ENCODE measurements at places on chromosomes 6 and 20.

GRCh38 chr20:46255440-46256104 lies 52.7 kb downstream of the CDH22 start:
- peak; percentile 35 for DNase-seq
- H3K4me1 ChIP-seq: no peaks in the 10 kb centered on the region
- no peaks in the 10 kb centered on the region for H3K36me3 ChIP-seq
- peaks cover 65% of the 10 kb centered on the region for H3K27me3 ChIP-seq

DNA sequence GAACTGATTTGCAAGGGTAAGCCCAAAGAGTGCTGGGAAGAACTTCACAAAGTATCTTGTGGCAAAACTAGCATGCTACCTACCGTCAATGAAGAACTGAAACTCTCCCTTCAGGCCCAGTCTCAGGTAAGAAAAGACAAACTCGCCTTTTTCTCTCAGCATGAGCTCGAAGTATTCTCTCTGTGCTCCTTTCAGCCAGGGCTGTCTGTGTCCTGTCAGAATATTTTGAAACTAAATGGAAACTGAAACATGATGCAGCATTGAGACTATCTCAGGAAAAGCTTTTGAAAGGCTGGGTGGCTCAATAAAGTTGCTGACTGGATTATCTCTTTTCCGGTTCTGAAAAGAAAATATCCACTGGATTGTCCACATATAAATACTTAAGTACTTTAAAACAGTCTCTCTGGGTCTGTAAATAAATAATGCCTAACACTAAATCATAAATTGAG lies 696 bp downstream of the CALHM5 start:
- H3K4me3 ChIP-seq: peak overlapping the region; percentile 63
- peaks cover 15% of the 10 kb centered on the region for H3K36me3 ChIP-seq
- no peaks in the 10 kb centered on the region for H3K27me3 ChIP-seq
- H3K4me1 ChIP-seq: no peaks in the 10 kb centered on the region

DNA sequence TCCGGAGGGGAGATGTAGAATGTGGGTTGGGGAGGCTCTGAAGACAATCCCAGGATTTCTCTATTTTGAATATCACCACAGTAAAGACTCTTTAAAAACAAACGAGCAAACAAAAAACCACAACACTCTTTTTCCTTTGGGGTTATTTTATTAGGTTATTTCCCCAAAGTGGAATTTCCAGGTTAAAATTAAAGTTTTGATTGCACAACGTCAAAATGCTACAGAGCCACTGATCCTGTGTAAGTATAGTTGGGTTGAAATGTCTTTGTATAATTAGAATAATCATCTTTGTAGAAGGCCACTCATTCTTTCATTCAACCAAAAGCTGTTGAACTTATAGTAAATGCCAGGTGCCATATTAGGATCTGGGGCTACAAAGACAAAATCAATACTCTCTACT lies 19.6 kb upstream of the PIM1 start:
- no peak overlapping the region for H3K27ac ChIP-seq
- no peaks in the 10 kb centered on the region for H3K27me3 ChIP-seq
- no peak for DNase-seq

GRCh38 chr6:6982663-6983062 lies 125.1 kb upstream of the RREB1 start:
- no peaks in the 10 kb centered on the region for H3K27me3 ChIP-seq
- H3K27ac ChIP-seq: no peak overlapping the region

GRCh38 chr20:41138475-41139226 lies 1.3 kb downstream of the PLCG1 start:
- no peaks in the 10 kb centered on the region for H3K36me3 ChIP-seq
- peak overlapping the region; percentile 73 for H3K4me3 ChIP-seq
- peak overlapping the region; percentile 97 for H3K27ac ChIP-seq
- DNase-seq: no peak
- H3K27me3 ChIP-seq: no peaks in the 10 kb centered on the region

DNA sequence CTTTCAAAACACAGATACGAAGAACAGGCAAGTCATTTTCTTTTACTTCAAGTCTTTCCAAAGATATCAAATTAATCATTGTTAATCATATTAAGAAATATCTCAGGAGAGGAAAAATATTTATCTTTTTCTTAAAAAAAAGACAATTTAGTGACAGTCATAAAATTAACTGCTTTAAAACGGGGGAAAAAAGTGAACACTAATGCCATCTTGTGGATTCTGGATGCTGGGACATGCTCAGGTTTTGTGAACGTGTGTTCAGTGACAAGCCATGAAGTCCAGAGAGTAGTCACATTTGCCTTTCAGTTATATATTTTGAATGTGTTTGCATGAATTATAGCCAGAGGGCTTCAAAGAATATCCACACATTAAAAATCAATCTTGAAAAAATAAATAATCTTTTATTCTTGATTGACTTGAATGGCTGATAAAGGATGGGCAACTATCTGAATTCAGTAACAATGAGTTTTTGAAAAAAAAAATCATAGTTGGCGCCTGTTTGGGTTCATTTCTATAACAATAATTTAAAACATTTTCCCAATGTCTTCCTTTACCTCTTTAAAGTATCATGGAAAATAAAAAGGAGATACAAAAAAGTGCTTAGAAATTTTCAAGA lies 74.7 kb upstream of the NOX3 start:
- H3K4me1 ChIP-seq: no peaks in the 10 kb centered on the region
- no peak overlapping the region for H3K4me3 ChIP-seq
- no peaks in the 10 kb centered on the region for H3K36me3 ChIP-seq
- no peaks in the 10 kb centered on the region for H3K27me3 ChIP-seq
- DNase-seq: no peak

GRCh38 chr20:59781226-59781625 lies 152.2 kb downstream of the SYCP2 start:
- no peak overlapping the region for H3K27ac ChIP-seq
- no peak overlapping the region for H3K4me3 ChIP-seq
- no peaks in the 10 kb centered on the region for H3K36me3 ChIP-seq
- DNase-seq: no peak

GRCh38 chr6:39666706-39667489 lies 58.3 kb downstream of the KIF6 start:
- H3K27me3 ChIP-seq: no peaks in the 10 kb centered on the region
- no peak for DNase-seq
- no peaks in the 10 kb centered on the region for H3K4me1 ChIP-seq
- H3K4me3 ChIP-seq: no peak overlapping the region
- no peak overlapping the region for H3K27ac ChIP-seq
